Left lung (tissue), 14 donors: ENCODE measurements at places on chromosomes 12 and 14. TPM values are rescaled to one million over a fixed set of nuclear protein-coding genes. Genes with fewer than 3 reads are reported as not detected.

MGP gene
- polyA plus RNA-seq, result 93.5 TPM

KCNH5 gene
- polyA plus RNA-seq, result not detected

A2ML1 gene
- polyA plus RNA-seq, result 0.89 TPM

PLEKHA5 gene
- polyA plus RNA-seq, result 43.6 TPM

DNA sequence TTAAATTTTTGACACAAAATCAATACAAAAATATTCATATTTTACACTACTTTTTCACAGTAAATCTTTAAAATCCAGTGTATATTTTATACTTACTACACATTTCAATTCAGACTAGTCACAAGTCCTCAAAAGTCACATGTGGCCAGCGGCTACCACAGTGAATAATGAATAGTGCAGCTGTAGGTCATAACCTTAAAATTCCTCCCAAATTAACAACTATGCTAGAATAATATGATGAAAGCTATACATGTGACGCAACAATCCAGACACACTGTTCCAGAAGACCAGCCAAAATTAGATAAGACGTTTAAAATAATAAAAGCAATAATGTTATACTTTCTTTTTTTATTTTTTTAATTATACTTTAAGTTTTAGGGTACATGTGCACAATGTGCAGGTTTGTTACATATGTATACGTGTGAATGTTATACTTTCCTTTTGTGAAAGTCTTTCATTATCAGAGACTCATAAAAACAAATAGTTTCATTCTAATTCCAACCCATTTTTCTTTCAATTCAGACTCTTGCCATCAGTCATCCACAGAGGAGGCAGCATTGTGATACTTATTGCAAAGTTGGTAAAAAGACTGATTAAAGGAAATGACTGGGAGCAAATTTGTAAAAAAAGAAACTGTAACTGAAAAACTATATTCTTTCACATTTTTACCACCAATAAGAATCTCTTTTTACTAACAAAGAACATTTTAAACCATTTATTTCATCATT lies 67.0 kb downstream of the C2CD5 start:
- no peak for DNase-seq
- H3K27ac ChIP-seq, result no peak overlapping the region
- H3K4me1 ChIP-seq, result no peaks in the 10 kb centered on the region
- no peak overlapping the region for H3K4me3 ChIP-seq

DNA sequence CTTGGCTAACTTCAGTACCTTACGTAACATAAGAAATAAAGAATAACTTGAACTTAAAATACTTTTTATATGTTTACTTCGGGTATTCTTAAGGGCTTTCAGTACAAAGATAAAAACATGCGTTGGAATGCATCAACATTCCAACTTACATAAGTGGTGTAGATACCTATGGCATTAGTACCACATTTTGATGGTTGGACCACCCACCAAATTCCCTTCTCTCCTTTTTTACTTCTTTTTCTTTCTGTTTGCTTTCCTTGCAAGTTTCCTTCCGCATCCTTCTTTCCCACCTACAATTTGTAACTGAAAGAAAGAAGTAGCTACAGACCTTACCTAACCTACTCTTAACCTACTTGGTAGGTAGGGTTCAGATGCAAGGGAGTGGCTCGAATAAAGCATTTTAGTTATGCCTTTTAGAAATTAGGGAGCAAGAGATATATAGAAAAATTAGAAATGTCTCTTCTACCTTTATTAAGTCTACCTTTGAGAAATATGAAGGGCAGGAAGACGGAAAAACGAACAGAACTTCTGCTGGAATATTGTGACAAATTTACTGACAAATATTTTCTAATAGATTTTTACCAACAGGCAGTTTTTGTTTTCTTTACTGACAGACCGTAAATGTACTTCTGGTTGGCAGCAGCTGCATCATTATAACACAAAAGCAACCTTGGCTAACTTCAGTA lies 2.1 kb upstream of the ARHGAP5 start:
- H3K4me3 ChIP-seq, result peak overlapping the region; percentile 58
- no peak for DNase-seq
- no peaks in the 10 kb centered on the region for H3K27me3 ChIP-seq
- H3K27ac ChIP-seq, result peak overlapping the region; percentile 91
- no peaks in the 10 kb centered on the region for H3K36me3 ChIP-seq
- H3K4me1 ChIP-seq, result no peaks in the 10 kb centered on the region

DNA sequence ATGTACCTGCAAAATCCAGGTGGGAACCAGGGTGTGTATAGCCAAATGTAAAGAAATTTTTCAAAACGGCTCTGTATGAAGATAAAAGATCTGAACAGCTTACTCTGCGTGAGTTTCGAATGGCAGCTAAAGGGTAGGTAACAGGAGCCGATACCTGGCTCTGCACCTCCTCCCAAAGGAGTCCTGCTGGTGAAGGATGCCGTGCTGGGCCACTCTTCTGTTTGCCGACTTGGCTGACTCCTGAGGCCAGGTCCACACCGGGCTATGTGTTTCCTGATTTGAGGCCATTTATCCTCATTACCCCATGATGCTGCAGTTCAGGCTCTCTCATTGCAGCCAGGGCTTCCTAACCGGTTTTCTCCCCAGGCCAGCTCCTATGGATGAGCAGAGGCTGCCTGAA lies 244.6 kb downstream of the SLC41A2 start:
- H3K36me3 ChIP-seq, result no peaks in the 10 kb centered on the region
- H3K4me1 ChIP-seq, result peaks cover 26% of the 10 kb centered on the region
- H3K27me3 ChIP-seq, result no peaks in the 10 kb centered on the region
- no peak overlapping the region for H3K27ac ChIP-seq
- H3K4me3 ChIP-seq, result no peak overlapping the region

- no peaks in the 10 kb centered on the region for H3K27me3 ChIP-seq
- DNase-seq, result no peak
- H3K4me3 ChIP-seq, result no peak overlapping the region
- peak overlapping the region; percentile 91 for H3K27ac ChIP-seq
- H3K4me1 ChIP-seq, result no peaks in the 10 kb centered on the region
- H3K36me3 ChIP-seq, result no peaks in the 10 kb centered on the region
These were observed 169.8 kb downstream of the PRKCH start for GRCh38 chr14:61491224-61491623.

DNA sequence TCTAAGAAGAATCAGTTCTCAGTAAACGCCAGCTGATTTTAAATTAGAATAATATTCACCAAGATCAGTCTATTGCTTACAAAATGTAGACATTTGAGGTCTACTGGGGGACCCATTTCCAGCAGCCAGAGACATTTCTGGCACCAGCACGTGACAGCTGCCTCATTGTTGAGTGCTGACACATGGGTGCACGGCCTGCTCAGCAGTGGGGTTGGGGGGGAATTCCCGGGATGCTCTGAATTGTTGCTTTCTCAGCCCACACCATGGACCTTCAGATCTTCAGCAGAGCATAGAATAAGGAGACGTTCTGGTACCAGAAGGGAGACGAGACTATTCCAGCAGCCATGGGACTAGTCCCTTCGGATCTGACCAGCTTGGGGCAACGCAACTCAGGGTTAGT lies 18.3 kb downstream of the PLEKHG7 start:
- no peak overlapping the region for H3K27ac ChIP-seq
- H3K4me1 ChIP-seq, result peaks cover 10% of the 10 kb centered on the region
- DNase-seq, result no peak

DNA sequence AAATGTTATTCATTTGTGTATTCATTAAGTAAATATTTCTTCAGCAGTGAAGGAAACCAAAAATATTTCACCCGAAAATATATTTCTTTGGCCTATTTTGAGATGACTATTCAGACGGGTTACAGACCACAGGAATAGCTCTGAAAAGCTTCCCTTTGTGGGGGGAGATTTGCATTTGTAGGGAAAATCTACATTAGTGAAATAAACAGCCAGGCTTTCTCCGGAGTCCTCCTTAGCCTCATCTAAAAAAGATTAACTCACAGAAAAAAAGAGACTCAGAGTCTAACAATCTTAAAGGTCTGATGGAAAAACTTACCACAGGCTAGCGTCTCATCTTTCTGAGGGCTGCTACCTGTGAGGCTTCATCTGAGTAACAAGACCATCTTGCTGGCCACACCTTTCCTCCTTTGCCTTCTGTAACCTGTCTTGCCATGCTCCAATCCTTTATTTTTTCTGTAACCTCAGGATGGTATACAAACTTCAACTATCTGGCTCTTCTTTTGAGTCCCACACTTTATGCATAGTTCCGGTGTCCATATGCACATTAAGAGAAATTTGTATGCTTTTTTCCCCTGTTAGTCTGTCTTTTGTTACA lies 100.7 kb downstream of the CNTN1 start:
- no peak for DNase-seq
- H3K27me3 ChIP-seq, result no peaks in the 10 kb centered on the region
- no peak overlapping the region for H3K4me3 ChIP-seq

GRCh38 chr12:79618848-79619404 lies 71.8 kb downstream of the PAWR start:
- no peak overlapping the region for H3K27ac ChIP-seq
- H3K4me3 ChIP-seq, result no peak overlapping the region
- no peaks in the 10 kb centered on the region for H3K4me1 ChIP-seq
- no peaks in the 10 kb centered on the region for H3K36me3 ChIP-seq
- DNase-seq, result no peak

GRCh38 chr12:19223695-19224094 lies 94.2 kb downstream of the PLEKHA5 start:
- no peaks in the 10 kb centered on the region for H3K27me3 ChIP-seq
- H3K27ac ChIP-seq, result no peak overlapping the region
- H3K4me3 ChIP-seq, result no peak overlapping the region
- no peak for DNase-seq

GRCh38 chr14:101353422-101353821 lies 207.9 kb upstream of the DIO3 start:
- H3K4me3 ChIP-seq, result no peak overlapping the region
- H3K27ac ChIP-seq, result no peak overlapping the region
- H3K4me1 ChIP-seq, result no peaks in the 10 kb centered on the region
- DNase-seq, result no peak
- no peaks in the 10 kb centered on the region for H3K27me3 ChIP-seq
- H3K36me3 ChIP-seq, result no peaks in the 10 kb centered on the region

- H3K36me3 ChIP-seq, result no peaks in the 10 kb centered on the region
- H3K27me3 ChIP-seq, result no peaks in the 10 kb centered on the region
- no peak overlapping the region for H3K4me3 ChIP-seq
- peak overlapping the region; percentile 18 for H3K27ac ChIP-seq
- peaks cover 15% of the 10 kb centered on the region for H3K4me1 ChIP-seq
These were observed 62.3 kb downstream of the SAMD4A start for GRCh38 chr14:54629183-54629582.

GRCh38 chr14:69152902-69153151 lies at the start of gene DCAF5:
DCAF5 (minus strand) TSS chr14:69153119; CDS start chr14:69152978, 141 bp downstream.
- H3K4me1 ChIP-seq, result peaks cover 9% of the 10 kb centered on the region
- H3K36me3 ChIP-seq, result peaks cover 9% of the 10 kb centered on the region
- H3K4me3 ChIP-seq, result peak within 1 kb of the TSS; percentile 78
- H3K27ac ChIP-seq, result peak within 1 kb of the TSS; percentile 93

DNA sequence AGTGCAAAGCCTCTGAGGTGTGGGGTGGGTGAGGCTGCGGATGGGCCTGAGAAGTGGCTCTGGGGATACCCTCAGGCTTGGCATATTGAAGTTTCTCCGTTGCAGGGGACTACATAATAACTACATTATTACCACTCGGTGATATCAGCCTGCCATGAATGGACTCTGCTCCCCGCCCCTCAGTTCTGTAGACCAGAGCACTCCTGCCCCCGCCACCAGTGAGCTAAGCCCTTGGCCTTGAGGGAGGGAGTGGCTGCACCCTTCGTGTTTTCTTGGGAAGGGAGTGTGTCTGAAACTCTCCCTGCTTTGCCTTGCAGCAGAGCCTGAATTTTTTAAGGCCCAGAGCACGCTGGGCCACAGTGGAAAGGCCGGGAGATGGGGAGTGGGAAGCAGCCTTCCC lies 1.7 kb downstream of the ORAI1 start:
- peaks cover 16% of the 10 kb centered on the region for H3K4me1 ChIP-seq
- DNase-seq, result peak; percentile 48
- H3K27me3 ChIP-seq, result no peaks in the 10 kb centered on the region
